ENCODE measurements at places on chromosomes 4 and X.

DNA sequence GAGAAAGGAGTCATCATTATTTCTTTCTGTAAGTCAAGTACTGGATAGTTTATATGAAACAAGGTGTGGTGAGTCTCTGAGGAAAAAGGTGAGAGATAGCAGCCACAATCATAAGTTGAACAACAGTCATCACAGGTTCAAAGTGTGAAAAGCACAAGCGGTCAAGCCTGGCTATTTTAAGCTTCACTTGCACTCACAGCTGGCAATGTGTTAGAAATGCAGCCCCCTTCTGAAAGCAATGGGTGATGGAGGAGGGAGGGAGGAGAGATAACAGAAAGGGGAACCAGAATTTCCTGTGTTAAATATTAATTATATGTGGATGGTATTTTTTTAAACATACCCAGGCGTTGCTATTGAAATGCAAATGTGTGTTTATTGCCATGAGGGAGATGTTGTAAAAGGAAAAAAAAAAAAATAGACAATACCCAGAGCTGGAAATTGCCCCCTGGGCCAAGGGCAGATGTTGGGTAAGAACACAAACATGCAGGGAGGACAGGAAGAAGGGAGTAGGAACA lies 26.9 kb upstream of the BMP3 start:
- no peak overlapping the region for H3K27ac ChIP-seq
- H3K36me3 ChIP-seq = no peaks in the 10 kb centered on the region
- H3K27me3 ChIP-seq = peaks cover 7% of the 10 kb centered on the region
- DNase-seq = no peak
- no peaks in the 10 kb centered on the region for H3K4me1 ChIP-seq

DNA sequence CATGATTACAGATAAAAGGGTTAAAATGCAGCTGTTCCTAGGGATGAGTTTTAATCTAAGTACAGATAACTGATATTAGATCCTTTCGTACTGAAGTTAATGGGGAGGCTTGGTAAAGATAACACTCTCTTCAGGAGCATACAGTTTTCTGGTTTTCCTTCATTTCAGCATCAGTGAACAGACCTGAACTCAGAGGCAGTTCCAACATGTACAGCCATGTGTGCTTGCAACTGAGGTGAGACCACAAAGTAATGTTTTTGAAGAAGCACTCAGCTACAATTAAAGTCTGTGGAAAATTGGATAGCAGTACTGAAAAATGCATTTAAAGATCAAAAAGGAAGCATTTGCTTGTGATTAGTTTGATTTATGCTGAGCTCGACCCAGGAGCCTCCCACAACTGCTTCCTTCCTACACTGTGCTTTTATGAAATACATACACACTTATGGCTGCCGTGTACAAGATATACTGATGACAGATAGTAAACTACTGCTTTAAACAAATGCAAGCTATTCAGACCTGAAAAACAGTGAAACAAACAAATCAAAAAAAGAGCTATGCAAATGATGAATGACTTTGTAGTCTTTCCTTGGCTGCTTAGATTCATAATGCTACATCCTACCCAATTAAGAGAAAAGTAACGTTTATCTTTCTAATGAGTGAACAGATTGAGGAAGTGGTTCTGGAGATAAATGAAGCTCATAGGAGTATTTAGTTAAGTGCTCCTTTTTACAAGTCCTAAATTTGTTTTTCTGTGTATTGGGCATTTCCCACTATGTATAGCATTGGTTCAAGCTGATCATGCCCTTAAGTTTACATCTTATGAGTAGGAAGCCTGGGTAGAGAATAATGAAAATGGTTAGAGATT lies 68.4 kb downstream of the PDLIM5 start:
- DNase-seq = no peak
- H3K27me3 ChIP-seq = no peaks in the 10 kb centered on the region
- H3K4me3 ChIP-seq = no peak overlapping the region
- no peak overlapping the region for H3K27ac ChIP-seq
- peaks cover 1% of the 10 kb centered on the region for H3K36me3 ChIP-seq
- H3K4me1 ChIP-seq = peaks cover 13% of the 10 kb centered on the region

- H3K36me3 ChIP-seq = no peaks in the 10 kb centered on the region
- H3K27me3 ChIP-seq = no peaks in the 10 kb centered on the region
- no peaks in the 10 kb centered on the region for H3K4me1 ChIP-seq
- no peak overlapping the region for H3K4me3 ChIP-seq
Observed at GRCh38 chr4:18138076-18138665, 116.6 kb upstream of the LCORL start.

DNA sequence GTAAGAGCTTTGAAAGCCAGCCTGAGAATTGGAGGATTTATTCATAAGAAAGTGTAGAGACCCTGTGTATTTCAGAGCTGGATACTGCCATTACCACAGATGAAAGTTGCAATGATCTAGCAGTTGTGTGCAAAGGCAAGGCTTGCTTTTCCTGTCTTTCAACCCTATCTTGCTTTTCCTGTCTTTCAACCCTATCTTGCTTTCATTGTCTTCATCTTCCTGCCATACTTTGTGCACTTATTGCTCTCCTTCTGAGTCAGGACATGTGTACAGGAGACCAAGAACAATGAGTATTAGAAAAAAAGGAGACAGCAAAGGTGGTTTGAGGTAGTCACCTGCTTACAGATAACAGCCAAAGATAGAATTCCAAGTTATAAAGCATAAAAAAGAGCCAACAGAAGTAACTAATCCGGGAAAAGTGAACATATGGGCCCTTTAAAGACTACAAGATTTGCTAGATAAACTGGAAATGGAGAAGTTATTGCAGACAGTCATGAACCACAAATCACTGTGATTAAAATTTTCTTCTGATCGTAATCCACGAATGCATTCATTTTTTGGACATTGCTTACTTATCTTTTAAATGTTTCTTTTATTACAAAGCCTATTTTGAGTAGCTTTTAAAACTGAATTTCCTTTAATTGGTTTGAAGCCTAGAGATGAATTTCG lies 17.2 kb downstream of the C1QTNF7 start:
- H3K27me3 ChIP-seq = peaks cover 4% of the 10 kb centered on the region
- no peak overlapping the region for H3K4me3 ChIP-seq
- no peak overlapping the region for H3K27ac ChIP-seq
- H3K4me1 ChIP-seq = peaks cover 3% of the 10 kb centered on the region

DNA sequence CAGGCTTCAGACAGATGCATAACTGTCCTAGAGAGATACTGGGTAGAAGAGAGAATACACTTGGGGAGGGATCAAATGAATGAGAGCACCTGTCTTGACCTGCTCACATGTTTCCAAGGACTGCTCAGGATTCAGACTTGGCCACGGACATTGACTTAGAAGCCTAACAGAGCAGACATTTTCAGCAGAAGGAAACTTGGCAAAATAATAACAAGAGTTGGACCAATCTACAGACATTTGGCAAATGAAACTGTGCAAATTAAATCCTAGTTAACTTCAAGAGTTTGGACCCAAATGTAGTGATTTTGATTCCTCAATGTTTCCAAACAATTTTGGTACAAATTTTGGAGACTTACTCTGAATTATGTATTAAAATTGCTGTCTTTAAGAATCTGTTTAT lies 223.9 kb downstream of the CAMK2D start:
- no peak overlapping the region for H3K4me3 ChIP-seq
- no peaks in the 10 kb centered on the region for H3K27me3 ChIP-seq
- DNase-seq = no peak
- H3K36me3 ChIP-seq = peaks cover 16% of the 10 kb centered on the region

DNA sequence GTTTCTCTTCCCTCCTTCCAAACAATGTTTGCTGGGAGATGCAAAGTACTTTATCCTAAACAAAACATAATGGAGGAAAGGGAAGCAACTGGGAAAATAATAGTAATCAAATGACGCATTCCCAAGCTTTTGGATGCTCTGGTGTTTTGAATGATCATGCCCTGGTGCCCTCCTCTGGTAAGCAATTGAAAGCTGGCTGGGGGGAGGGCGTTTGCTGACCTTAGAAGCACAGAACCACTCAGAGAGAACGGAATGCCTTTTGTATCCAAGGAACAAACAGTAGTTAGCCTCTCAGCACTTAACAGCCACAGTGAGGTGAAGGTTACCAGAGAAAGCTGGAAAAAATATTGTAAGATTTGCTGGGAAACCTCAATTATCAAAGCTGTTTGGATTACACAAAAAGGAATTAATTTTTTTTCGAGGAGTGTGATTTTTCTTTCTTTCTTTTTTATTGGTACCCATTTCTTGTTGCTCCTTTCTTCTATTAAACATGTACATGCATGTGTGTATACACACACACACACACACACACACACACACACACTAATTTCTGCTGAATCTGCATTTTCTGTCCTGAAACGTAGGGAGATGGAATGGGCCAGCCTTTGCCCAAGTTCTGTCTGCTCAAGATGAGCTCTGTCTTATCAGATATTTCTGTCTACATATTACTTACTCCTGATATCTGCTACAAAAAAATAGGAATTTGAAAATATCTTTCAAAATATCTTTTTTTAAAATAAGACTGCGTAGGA lies 155.8 kb upstream of the IGFBP7 start:
- no peak overlapping the region for H3K4me3 ChIP-seq
- no peaks in the 10 kb centered on the region for H3K27me3 ChIP-seq
- no peak overlapping the region for H3K27ac ChIP-seq
- no peak for DNase-seq
- no peaks in the 10 kb centered on the region for H3K36me3 ChIP-seq
- no peaks in the 10 kb centered on the region for H3K4me1 ChIP-seq

- H3K4me3 ChIP-seq = no peak overlapping the region
- no peaks in the 10 kb centered on the region for H3K4me1 ChIP-seq
- DNase-seq = no peak
- no peaks in the 10 kb centered on the region for H3K27me3 ChIP-seq
- H3K36me3 ChIP-seq = no peaks in the 10 kb centered on the region
- H3K27ac ChIP-seq = no peak overlapping the region
Observed at GRCh38 chr4:91243132-91243531, 1060.6 kb upstream of the GRID2 start.

DNA sequence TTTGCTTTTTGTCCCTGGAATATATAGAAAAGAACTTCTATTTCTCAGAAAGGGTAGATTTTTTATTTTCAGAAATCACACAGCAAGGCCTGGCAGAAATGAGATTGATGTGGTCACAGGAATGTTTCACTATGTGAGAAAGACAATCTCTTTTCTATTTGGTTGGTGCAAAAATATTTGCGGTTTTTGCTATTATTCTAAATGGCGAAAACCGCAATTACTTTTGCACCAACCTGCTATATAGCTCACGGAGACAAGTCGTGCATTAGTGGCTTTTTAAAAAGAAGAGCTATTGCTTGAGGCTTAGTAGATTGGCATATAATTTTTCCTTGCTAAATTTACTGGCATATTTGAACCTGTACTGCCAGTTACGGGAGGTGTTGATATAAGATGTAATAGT lies 100.4 kb downstream of the ITM2A start:
- peak overlapping the region; percentile 79 for H3K27ac ChIP-seq
- no peak for DNase-seq
- H3K27me3 ChIP-seq = no peaks in the 10 kb centered on the region
- H3K4me3 ChIP-seq = peak overlapping the region; percentile 45

DNA sequence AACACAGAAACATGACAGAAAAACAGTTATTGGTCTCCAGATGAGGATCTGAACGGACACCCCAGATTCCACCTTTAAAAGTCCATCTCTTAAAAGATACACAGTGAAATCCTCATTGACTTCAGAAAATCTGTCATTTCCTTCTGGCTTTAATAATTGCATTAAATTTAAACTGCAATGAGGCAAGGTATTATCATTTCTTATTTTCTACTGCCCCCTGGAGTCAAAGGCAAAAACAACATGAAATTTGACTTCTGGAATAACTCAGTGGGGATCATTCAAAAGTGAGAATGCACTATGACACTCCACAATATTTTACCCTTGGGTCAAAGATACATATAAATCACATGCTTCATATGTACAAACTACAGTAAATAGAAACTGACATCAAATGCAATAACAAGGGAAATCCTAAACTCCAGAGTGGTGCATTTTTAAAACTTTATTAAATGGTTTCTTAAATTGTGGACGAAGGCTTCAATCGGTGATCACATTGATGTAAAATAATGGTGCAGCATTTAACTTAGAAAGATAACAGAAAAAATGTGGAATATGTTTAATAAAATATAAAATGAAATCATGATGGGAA lies 56.4 kb upstream of the SPANXN1 start:
- H3K36me3 ChIP-seq = no peaks in the 10 kb centered on the region
- no peak for DNase-seq
- no peak overlapping the region for H3K27ac ChIP-seq
- H3K4me1 ChIP-seq = no peaks in the 10 kb centered on the region
- H3K4me3 ChIP-seq = no peak overlapping the region

- no peaks in the 10 kb centered on the region for H3K27me3 ChIP-seq
- no peak for DNase-seq
- peaks cover 4% of the 10 kb centered on the region for H3K4me1 ChIP-seq
Observed at GRCh38 chr4:150997141-150997540, 17.9 kb downstream of the LRBA start.

- H3K27ac ChIP-seq = no peak overlapping the region
- H3K27me3 ChIP-seq = no peaks in the 10 kb centered on the region
- H3K4me3 ChIP-seq = no peak overlapping the region
- no peaks in the 10 kb centered on the region for H3K36me3 ChIP-seq
- no peaks in the 10 kb centered on the region for H3K4me1 ChIP-seq
- DNase-seq = no peak
Observed at GRCh38 chr4:104649631-104650030, 154.9 kb upstream of the CXXC4 start.

- no peak for DNase-seq
- H3K4me1 ChIP-seq = no peaks in the 10 kb centered on the region
- no peaks in the 10 kb centered on the region for H3K36me3 ChIP-seq
- H3K27ac ChIP-seq = no peak overlapping the region
- no peak overlapping the region for H3K4me3 ChIP-seq
Observed at GRCh38 chr4:60581919-60582536, 618.1 kb upstream of the ADGRL3 start.

- no peak overlapping the region for H3K4me3 ChIP-seq
- no peaks in the 10 kb centered on the region for H3K4me1 ChIP-seq
- H3K36me3 ChIP-seq = no peaks in the 10 kb centered on the region
- no peak for DNase-seq
- H3K27me3 ChIP-seq = no peaks in the 10 kb centered on the region
Observed at GRCh38 chrX:15017491-15017890, 144.3 kb downstream of the MOSPD2 start.

GRCh38 chr4:52051213-52051614 lies at the start of gene SPATA18:
SPATA18 (plus strand) TSS chr4:52051304; CDS start chr4:52051705, 401 bp downstream.
- no peak for DNase-seq
- H3K4me1 ChIP-seq = peaks cover 15% of the 10 kb centered on the region
- H3K4me3 ChIP-seq = peak within 1 kb of the TSS; percentile 61
- peaks cover 67% of the 10 kb centered on the region for H3K27me3 ChIP-seq
- H3K36me3 ChIP-seq = no peaks in the 10 kb centered on the region

DNA sequence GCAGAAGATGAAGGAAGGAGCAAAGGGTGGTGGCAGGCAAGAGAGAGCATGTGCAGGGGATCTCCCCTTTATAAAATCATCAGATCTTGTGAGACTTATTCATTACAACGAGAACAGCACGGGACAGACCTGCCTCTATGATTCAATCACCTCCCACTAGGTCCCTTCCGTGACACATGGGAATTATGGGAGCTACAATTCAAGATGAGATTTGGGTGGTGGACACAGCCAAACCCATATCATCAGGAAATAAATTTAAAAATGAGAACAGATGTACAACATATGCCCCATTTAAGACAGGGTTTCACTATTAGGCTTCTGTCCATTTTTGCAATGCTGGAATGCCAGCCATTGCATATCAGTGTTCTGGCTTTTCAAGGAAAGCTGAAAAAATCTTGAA lies 346.7 kb upstream of the SLIT2 start:
- H3K4me3 ChIP-seq = no peak overlapping the region
- no peaks in the 10 kb centered on the region for H3K4me1 ChIP-seq
- DNase-seq = no peak

GRCh38 chr4:60250657-60251056 lies 949.5 kb upstream of the ADGRL3 start:
- H3K4me1 ChIP-seq = no peaks in the 10 kb centered on the region
- no peaks in the 10 kb centered on the region for H3K36me3 ChIP-seq
- DNase-seq = no peak

GRCh38 chr4:146176891-146177290 lies 1.4 kb downstream of the LSM6 start:
- peaks cover 10% of the 10 kb centered on the region for H3K36me3 ChIP-seq
